IgD-negative memory B cell (primary cell): ENCODE measurements at places on chromosomes 2 and 18. TPM values are rescaled to one million over a fixed set of nuclear protein-coding genes. Genes with fewer than 3 reads are reported as not detected.

The GREB1L gene
- 0.05 TPM for polyA plus RNA-seq

The GPR45 gene
- not detected for polyA plus RNA-seq

The LHCGR gene
- not detected for polyA plus RNA-seq

The POTEE gene
- 0.09 TPM for polyA plus RNA-seq

The SPDYA gene
- polyA plus RNA-seq: 0.30 TPM
